ENCODE measurements at places on chromosomes 6 and 20.

GRCh38 chr20:44020406-44021148, 105.9 kb downstream of the TOX2 start:
- no peak for DNase-seq

DNA sequence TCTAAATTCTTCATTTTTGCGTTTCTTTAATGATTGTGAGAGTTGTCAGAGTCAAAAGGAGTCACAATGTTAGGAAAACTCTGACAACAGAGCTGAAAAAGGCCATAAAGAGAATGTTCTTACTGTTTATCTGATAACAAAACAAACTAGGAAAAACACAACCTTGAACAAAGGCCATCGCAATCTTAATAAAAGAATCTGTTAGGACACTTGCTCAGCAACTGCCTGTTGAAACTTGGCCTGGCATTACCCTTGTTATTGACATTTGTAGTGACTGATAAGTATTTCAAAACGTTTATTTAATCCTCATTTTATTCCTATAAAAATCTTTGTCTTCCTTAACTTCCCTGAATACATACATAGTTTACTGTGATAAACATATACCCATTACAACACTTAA, 15.7 kb downstream of the GSTA1 start:
- DNase-seq, result no peak

- no peak for DNase-seq
These were observed 1.1 kb upstream of the PTK7 start for GRCh38 chr6:43074847-43075669.

- DNase-seq, result no peak
These were observed 57.3 kb downstream of the UBE2V1 start for GRCh38 chr20:50055524-50056083.

DNA sequence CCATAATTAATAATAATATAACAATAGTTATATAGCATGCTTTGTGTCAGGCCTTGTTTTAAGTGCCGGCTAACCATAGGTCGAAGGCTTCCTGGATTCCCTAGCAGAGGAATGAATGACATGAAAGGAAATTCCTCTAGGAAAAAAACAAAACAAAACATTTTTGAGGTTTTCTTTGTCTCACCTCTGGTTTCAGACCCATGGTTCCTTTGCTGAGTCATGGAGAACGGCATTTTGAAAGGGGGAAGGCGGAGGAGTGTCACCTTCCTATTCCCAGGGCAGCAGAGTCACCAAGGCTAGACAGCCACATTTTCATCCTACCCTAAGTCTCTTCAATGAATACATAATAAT, 25.3 kb upstream of the CCND3 start:
- no peak for DNase-seq

DNA sequence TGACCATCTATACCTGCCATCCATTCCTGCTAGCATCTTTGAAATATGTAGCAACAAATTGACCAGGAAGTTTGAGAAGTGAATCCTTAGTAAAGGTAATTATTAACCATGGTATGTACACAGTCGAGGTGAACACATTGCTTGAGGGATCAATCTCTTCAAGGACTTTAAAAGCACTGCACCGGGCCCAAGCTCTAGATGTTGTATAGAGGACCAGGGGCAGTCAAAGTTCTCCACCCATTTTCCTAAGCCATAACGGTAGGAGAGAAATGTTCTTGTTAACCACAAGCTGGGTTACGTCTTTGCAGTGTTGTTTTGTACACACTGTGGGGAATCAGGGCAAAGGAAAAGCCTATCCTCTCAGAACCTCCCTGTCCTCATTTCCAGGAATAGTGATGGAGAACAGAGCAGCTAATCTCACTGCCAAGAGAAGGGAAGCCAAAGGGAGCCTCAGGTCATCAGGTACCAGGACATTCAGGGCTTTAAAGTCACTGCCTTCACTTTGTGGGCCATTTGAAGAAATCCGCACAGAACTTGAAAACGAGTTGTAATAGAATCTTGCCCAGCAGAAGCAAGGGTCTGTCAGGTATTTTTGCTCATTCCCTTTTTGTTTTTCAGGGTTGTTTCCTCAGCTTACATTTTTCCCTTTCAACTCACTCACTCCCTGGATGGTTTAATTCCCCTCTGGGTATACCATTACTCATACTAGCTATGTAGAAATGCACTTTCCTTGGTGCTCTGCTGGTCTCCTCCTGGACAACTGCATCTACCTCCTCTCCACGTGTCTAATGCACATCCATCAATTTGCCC, 5.3 kb upstream of the PM20D2 start:
- no peak for DNase-seq

DNA sequence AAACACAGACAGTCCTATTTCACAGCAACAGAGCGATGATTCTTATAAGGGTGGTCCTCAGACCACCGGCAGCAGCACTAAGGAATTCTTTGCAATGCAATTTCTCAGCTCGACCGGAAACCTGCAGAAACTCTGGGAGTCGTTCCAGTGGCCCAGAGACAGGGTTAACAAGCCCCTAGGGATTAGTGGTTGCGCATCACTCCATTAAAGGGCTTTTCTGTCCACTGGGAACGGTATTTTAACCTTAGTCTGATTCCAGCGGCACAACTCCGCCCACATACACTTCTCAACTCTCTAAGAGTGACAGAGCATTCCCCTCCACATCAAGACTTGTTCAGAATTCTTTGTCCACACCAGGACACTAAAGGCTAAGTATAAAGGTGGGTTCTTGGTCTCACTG, 341.5 kb downstream of the TFAP2A start:
- DNase-seq, result no peak

DNA sequence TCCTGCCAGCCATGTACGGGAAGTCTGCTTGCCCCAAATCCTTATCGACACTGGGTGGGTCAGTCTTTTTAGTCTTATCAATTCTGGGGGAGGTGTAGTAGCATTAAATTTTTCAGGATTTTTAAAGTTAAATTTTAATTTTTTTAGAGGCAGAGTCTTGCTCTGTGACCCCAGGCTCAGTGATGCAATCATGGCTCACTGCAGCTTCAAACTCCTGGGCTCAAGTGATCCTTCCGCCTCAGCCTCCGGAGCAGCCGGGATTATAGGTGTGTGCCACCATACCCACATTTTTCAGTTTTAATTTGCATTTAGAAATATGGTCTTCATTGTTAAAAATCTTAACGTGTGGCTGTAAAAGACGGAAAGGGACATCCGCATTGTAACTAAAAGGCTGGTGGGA, 51.9 kb downstream of the BANF2 start:
- no peak for DNase-seq

- no peak for DNase-seq
These were observed 1.3 kb downstream of the ABHD16A start for GRCh38 chr6:31701666-31702404.

DNA sequence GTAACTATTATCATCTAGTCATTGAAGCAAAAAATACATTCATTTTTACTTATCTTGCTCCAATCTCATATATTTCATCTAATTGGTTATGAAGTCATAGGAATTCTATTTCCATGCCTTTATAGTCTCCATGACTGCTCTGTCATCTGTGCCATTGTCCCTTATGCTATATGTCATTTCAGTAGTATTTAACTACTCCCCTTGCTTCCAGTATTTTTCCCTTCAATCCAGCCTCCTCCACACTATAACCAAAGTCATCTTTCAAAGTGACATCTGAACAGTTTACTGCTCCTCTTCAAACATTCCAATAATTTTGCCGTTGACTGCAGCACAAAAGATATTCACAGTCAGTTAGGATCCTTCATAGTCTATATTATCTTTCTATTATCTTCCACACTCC, 216.6 kb upstream of the HS3ST5 start:
- no peak for DNase-seq

DNA sequence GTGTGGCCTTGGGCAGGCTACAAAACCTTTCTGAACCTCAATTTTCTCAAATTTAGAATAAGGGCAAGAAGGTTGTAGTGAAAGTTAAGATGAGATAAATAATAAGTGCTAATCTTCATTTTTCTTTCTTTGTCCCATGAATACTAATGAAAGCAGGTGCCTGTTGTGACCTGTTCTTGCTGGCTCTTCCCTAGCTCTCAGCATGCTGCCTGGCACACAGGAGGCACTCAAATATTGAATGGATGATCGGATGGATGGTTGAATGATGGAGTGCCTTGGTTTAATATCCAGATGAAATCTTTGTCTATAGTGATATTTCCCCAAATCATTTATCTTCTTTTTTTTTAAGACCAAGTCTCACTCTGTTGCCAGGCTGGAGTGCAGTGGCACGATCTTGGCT, 15.0 kb downstream of the PBOV1 start:
- no peak for DNase-seq

GRCh38 chr6:40855168-40855880, 183.7 kb downstream of the UNC5CL start:
- no peak for DNase-seq

DNA sequence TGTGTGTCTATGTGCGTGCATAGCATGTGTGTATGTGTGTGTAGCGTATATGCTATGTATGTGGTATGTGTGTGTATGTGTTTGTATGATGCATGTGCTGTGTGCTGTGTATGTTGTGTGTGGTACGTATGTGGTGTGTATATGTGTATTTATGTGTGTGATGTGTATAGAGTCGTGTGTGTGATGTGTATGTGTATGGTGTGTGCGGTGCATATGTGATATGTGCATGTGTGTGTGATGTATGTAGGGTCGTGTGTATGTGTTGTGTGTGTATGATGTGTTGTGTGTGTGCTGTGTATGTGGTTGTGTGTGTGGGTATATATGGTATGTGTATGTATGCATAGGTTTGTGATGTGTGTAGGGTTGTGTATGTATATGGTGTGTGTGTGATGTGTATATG, 46.6 kb upstream of the TMEM170B start:
- DNase-seq, result no peak

GRCh38 chr6:85460921-85461797, 11.3 kb downstream of the NT5E start:
- DNase-seq, result no peak

DNA sequence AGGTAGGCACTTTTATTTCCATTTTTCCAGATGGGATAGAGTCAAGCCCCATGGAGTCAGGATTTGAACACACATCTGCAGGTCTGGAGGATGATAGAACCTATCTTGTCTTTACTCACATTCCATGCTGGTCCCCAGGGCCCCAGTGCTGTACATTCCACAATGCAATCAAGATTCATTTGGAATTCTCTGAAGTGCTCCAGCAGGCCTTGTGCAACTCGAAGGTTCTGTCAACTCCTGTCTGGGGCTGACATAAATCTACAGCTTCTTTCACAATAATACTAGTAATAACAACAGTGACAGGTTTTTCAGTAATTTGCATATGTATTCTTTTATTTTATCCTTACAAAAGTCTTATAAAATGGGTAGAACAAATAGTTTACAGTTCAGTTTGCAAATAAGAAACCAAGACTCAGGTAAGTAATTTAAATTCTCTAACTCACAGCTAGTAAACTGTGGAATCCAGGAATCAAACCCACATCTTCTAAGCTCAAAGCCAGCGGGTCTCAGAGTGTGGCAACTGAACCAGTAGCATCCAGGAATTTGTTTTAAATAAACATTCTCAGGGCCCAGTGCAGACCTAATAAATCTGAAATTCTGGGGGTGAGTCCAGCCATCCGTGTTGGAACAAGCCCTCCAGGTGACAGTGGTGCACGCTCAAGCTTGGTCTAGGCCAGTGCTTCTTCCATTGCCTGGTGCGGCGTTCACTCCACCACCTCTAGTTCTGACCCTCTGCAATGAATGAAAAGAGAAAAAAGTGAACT, 137.0 kb upstream of the TNFAIP3 start:
- DNase-seq, result no peak

GRCh38 chr6:72972579-72972978, 252.7 kb downstream of the KHDC1L start:
- no peak for DNase-seq

GRCh38 chr6:15515660-15516375, 147.0 kb downstream of the DTNBP1 start:
- DNase-seq, result no peak

GRCh38 chr20:23116311-23117089, 30.4 kb upstream of the CD93 start:
- peak; percentile 5 for DNase-seq

DNA sequence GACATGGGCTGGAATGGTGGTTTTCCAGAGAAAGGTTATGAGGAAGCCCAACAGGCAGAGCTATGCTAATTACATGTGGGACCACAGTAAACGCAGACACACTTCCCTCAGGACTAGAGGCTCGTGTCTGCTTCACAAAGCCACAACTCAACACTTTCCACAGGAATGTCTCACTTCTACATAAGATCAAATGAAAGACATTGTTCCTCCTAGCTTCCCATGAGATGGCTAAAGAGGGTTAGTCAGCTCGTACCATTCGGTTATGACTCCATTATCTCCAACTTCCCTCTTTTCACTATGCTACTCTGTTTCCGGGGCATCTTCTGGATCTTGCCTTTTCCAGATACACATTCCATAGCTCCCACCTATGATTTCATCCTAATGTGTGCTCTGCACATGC, 29.1 kb upstream of the ZC3H12D start:
- no peak for DNase-seq

DNA sequence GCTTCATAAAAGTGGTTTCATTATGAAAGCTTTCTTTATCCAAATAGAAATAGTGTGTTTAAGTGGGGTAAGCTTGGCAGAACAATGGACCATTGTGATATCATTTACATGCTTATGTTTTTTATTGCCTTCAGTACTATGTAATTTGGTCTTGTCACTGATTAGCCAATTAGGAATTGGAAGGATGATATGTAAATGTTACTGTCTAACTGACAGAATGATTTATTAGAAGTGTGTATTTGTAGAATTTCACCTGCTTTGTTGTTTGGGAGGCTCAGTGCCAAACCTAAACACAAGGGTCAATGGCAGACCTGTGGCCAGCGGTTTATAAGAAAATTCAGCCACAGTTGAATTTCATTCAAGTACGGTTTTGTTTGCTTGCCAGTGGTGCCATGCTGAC, 39.0 kb downstream of the AIG1 start:
- DNase-seq, result no peak

DNA sequence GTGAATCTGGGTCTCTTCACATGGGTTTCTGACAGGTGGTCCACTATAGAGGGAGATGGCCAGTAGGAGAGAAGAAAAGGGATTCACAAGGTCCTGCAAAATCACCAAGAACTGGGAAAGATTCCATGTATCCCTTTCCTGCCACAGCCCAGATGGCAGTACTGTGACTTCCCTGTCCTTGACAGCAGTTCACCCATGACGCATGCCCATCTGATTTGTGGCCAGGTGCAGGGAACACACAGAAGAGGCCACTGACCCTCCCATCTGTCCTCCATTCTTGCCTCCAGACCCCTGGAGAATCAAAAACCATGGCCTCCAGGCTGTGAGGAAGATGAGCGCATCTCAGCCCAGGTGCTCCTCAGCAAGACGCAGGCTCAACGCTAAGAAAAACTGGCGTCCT, 183.1 kb upstream of the RREB1 start:
- DNase-seq, result no peak

- DNase-seq, result no peak
These were observed 73.9 kb downstream of the BACH2 start for GRCh38 chr6:90222724-90223198.

GRCh38 chr20:1656844-1657243, 735 bp downstream of the SIRPG start:
- DNase-seq, result no peak

GRCh38 chr20:49821381-49821780, 8.8 kb downstream of the SLC9A8 start:
- no peak for DNase-seq

- no peak for DNase-seq
These were observed 11.7 kb downstream of the SNTA1 start for GRCh38 chr20:33431797-33432381.

All from BJ (cell line).